CD4-positive, alpha-beta T cell treated with Interleukin-6 at 100 ng/mL for 8 hours (primary cell): ENCODE measurements at places on chromosomes 1 and 21.

DNA sequence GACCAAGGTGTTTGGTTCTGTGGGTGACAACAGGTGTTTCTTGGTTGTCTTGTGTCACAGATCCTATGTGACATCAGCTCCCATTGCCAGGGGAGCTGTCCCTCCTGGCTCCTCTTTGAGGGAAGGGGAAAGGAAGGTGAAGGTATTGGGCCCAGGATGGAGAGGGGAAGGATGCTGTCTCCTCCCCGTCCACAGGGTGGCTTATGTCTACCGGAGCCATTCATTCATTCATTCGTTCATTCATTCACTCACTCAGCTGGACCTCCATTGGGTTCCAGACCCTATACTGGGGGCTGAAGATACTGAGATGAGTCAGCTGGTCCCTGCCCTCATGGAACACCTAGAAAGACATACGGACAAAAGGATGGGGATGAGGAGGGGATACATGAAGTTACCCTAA, 38.9 kb downstream of the EPHB2 start:
- no peak for DNase-seq

DNA sequence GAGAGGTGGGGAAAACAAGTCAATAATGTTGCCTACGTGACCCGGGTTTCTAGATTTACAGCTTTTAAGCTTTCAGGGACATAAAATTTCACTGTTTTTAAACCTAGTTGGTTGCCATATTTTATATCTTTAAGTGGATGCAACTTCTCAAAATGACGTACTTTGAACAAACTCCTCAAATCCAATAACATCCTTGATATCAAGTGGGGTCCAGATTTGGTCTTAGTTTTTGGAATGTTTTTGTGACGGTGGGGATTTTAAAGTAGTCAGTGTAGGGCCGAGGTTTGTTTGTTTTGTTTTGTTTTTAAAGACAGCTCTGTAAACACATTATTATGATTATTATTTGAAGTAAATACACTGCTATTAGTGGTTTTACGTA, 453 bp downstream of the CDKN2C start:
- no peak for DNase-seq

GRCh38 chr1:98001764-98002163, 80.9 kb upstream of the DPYD start:
- DNase-seq, result no peak

DNA sequence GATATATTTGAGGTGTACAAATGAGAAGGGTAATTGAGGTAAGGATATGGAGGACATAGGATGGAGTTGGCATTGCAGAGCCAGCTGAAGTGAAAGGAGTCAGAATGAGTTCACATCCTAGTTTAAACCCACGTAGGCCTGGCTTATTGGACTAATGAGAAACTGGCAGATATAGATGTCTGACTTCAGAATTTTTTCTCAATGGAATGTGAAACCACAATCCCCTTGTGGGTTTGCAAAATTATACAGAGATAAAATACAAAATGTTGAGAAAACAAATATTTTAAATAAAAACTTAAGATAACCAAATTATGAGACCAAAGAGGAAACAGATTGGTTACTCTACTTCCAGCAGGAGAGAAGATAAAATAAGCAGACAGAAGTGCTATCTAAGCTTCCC, 277.4 kb upstream of the LRRC7 start:
- DNase-seq, result no peak

- DNase-seq, result no peak
Measured at GRCh38 chr1:157540160-157540748, 12.1 kb downstream of the FCRL5 start.

DNA sequence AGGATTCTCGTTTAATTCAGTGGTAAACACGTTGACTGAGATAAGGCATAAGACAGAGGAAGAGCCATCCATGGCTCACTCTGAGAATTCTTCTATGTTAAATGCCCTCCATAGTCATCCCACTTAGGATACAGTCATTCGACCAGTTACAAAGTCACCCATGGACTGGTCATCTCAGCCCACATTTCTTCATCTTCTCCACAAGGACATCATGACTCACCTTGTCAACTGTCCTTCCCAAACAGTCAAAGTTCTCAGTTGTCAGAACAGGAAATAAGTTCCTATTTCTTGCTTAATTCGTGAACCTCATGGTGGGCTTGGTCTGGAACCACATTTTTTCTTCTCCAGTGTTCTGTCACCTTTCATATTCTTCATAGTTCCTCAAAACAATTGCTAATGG, 133.2 kb downstream of the TGFB2 start:
- no peak for DNase-seq

DNA sequence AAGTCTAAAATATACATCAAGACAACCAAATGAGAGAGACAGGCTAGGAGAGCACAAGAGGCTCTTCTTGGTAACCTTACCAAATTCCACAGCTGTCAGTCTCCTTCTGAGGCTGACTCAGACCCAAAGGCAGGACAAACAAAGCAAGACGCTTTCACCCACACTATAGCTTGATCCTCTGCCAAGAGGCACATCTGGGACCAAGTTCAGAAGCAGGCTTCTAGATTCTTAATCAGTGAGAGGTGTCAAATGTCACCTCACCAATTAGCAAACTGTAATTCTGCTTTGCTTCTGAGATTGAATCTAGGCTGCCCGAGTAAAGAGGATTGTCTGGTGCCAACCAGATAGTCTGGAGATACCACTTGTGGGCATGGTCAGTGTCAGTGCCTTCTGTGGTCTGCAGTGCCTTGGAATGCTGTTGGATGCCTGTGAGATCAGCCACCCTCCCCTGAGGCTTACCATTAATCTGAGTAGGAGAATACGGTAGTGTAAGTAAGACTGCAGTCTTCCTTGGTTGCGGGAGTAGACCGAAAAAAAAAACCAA, 151.0 kb downstream of the FMN2 start:
- DNase-seq, result no peak

GRCh38 chr1:230148768-230149469, 81.9 kb downstream of the GALNT2 start:
- DNase-seq, result no peak

DNA sequence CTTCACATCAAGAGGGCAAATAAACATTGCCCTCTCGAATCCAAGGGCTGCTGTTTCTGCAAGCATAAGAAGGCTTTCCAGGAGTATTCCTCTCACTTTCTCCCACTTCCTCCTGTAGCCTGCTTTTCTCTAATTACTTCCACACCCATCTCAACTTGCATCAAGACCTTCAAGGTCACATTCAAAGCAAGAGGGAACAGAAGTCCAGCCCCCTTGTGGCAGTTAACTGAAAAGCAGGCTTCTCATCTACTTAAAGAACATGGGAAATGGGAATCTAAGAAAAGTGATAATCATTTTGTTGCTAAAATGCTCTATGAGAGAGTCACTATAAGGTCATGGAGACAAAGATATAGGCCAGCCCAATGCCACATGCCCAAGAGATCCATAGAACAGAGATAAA, 874.4 kb downstream of the KCNT2 start:
- DNase-seq, result no peak

GRCh38 chr1:154497026-154497806, 4.8 kb upstream of the TDRD10 start:
- no peak for DNase-seq

DNA sequence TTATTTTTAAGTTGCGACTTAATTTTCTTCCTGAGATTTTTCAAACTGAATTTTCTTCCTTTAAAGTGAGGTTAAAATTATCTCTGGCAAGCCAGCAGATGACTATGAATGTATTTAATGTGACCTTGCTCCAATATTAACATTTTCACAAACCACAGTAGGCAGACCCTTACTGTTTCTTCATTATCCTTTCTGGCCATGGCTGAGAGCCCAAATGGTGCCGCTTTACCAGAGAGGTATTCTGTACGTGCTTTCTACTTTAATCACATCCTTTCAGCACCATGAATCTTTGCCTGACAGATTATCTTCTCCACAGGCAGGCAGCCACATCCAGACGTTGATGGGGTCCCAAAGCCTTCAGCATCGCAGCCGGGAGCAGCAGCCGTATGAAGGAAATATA, 129.6 kb downstream of the LRRC40 start:
- no peak for DNase-seq

DNA sequence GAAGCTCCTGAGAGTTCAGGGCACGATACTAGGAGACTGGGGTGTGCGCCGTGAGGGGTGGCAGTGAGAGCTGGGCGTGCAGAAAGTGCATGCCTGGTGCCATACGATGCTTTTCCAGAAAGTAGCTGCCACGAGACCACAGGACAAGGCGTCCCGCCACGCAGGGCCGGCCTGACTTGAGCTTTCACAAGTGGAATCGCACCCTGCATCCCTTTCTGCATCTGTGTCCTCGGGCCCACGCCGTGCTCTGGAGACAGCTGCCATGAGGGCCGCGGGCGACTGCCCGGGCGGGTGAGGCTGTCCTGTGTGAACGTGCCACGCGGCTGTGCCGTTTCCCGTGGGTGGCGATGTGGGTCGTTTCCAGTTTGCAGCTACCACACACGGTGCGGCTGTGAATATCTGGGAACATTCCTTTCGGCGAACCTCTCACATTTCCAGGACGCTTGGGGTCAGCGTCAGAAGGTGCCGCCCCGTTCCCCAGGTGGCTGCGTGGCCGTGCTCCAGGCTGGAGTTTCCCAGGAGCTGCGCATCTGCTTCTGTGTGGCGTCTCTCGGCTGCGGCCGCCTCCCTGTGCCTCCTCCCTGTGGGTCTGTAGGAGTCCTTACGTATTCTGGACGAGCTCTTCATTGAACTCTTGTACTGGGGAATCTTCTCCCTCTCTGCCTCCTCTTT, 1.0 kb upstream of the PERM1 start:
- no peak for DNase-seq

- no peak for DNase-seq
Measured at GRCh38 chr1:112533029-112533428, 24.3 kb downstream of the WNT2B start.

DNA sequence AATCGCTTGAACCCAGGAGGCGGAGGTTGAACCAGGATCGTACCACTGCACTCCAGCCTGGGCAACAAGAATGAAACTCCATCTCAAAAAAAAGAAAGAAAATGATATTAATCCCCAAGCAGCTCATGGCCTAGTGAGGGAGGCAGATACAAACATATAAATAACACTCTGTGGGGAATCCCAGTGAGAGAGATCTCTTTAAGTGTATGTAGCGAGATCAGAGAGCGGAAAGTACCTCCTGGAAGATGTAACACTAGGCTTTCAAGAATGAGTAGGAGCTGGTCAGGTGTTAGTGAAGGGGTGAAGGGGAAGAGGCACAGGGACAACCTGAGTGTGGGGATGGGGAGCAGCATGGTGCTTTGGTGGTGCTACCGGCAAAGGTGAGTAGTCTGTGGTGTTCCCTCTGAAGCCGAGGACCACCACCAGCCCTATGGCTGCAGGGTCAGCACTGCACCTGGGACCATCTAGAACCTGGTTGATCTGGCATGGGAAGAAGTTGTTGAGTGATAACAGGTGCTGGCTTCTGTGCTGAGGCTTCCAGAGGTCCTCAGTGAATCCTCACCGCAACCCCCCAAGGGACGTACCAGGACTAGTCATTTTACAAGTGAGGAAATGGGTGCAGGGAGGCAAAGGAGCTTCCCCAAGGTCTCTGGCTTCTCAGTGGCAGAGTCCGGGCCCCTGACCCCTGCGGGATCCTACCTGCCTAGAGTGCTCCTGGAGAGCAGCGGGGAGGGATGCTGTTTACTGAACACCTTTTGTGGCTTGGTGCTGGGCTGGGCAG, 367.6 kb upstream of the VAMP3 start:
- no peak for DNase-seq

- DNase-seq, result peak; percentile 14
Measured at GRCh38 chr1:192506741-192507155, 68.8 kb upstream of the RGS1 start.

- DNase-seq, result no peak
Measured at GRCh38 chr1:171357179-171357578, 43.2 kb downstream of the FMO4 start.

GRCh38 chr1:79716447-79716846, 709.9 kb upstream of the ADGRL4 start:
- DNase-seq, result no peak

GRCh38 chr1:226708342-226708780, 30.7 kb downstream of the ITPKB start:
- DNase-seq, result no peak

GRCh38 chr1:161044535-161044907, 1.3 kb downstream of the USF1 start:
- DNase-seq, result no peak

DNA sequence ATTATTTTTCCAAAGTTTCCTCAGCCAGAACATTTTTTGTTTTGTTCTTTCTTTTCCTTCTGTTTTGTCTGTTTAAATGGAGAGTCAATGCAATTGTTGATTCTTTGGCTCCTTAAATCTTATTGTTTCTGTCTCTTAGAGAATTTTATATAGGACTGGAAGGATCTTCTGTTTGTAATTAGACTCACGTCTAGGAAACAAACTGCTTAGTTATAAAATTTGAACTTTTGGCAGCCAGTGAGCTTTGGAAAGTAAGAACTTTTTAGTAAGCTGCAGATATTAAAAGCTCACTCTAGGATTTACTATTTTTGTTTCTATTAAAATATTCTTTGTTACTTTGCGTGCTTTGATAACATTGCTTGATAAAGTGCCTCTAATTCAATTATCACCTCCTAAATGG, 109.8 kb upstream of the HNRNPU start:
- DNase-seq, result no peak

DNA sequence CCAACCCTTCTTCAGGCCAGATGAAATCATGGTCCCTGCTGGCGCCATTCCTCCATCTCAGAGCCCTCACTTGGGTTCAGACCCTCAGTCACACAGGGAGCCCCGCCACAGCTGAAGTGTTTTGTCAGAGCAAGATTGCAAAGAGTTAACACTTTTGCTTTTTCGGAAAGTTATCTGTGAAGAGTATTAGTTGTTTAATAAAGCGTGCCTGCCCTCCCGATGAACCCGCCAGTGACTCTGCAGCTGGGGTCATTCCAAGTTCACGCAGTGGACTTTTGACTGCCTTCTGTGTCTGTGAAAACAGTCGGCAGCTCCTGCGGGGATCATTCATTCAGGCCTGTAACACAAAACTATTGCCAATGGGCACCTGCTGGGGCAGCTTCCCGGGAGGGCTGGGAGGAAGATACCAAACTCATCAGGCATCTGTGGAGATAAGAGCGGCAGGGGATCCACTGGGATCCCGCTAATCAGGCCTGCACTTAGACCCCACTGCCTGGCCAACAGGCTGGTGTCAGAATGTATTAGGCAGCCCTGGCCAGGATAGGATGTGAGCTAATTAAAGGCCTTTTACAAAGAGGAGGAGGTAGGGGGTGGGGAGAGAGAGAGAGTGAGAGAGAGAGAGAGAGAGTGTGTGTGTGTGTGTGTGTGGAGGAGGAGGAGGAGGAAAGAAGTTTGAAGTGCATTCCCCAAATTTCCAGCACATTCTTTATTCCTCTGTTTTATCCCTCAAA, 184.5 kb downstream of the DHRS3 start:
- DNase-seq, result no peak
